Peyer's patch (tissue), 4 donors: ENCODE measurements at places on chromosomes 5 and 9.
A peak's percentile ranks its signal among the peaks of the same experiment; 100 is the strongest.

DNA sequence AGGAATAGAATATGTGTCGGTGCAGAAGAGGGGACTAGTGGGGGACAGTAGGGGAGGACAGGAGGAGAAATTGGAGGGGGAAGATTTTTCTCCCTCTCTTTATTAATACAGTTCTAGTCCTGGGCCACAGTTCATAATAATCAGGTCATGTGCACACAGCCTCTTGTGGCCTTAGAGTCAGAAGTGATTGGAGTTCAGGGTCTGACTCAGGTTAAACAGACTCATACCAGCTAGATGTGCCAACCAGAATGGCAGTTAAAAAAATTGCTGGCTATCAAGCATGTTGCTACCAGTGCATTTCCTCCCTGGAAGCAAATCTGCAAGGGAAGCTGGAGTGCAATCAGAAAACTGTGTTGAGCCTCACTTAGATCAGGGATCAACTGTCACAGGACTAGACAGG lies 132.7 kb upstream of the MAP1B start:
- no peak for DNase-seq

- no peak for DNase-seq
These were observed 2.8 kb downstream of the MAMDC2 start for GRCh38 chr9:70046274-70047070.

DNA sequence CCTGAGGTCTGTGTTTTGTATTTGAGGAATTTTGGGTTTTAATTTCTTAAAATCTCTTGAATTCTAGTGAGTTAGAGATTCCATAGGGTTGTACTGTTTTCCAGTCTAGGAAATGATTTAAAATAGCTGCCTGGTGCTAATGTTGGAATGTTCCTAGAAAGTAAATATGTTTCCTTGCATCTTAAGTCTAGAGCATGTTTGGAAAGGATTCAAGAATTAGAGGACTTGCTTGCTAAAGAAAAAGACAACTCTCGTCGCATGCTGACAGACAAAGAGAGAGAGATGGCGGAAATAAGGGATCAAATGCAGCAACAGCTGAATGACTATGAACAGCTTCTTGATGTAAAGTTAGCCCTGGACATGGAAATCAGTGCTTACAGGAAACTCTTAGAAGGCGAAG lies 41.8 kb downstream of the LMNB1 start:
- DNase-seq = no peak

DNA sequence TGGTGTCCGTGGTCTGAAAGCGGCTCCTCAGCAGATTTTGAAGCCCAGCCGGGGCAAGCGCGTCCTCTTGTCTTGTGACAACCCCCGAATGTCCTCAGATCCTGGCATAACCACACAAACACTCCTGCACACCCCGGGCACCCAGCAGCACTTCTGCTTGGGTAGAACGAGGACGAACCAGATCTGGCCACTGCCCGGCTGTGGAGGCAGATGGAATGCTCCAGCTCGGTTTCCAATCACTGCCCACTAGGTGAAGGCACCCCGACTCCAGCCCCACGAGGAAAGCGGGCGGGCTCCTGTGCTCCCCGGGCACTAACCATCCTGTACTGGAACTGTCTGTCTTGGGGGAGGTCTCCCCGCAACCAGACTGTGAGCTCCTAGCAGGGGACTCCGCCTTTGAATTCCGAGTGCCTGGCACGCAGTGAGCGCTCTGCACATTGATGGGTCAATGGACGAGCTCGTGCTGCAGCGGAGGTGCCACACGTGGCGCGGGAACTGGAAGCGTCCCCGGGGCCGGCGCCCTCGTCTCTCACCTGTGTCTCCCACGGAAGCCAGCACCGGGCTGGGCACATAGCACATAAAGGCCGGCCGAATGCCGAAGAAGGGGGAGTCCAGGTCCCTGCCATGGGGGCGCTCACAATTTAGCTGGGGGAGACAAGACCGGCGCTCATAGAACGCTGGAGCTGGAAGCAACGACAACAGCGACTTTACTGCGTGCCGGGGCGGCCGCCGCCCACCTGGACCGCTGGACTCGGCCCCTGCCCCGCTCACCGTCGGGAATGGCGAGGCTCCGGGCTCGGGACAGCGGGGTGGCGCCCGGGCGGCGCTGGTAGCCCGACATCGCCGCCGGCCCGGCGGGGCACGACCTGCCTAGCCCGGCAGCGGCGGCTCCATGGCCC lies 608 bp downstream of the ENTR1 start:
- DNase-seq = no peak

DNA sequence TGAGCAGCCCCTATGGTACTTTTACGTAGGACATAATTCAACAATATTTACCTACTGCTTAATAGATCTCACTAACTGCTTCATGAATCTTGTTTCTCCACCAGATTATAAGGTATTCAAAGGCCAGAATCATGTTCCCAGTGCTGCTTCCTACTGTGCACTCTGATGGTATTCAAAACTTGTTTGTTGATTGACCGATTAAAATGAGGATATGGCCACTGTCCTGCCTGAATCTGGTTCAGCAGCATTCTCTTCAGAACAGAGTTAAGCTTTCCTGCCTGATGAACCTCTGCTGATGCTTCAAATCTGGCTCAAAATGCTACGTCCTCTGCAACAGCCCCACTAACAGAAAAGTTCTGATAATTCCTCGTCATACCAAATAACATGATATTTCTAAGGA lies 150.7 kb upstream of the ZNF462 start:
- no peak for DNase-seq

- DNase-seq = peak; percentile 82
These were observed 1.1 kb upstream of the G3BP1 start for GRCh38 chr5:151770383-151771258.

- DNase-seq = no peak
These were observed 56.9 kb upstream of the PIP5K1B start for GRCh38 chr9:68648164-68648563.

DNA sequence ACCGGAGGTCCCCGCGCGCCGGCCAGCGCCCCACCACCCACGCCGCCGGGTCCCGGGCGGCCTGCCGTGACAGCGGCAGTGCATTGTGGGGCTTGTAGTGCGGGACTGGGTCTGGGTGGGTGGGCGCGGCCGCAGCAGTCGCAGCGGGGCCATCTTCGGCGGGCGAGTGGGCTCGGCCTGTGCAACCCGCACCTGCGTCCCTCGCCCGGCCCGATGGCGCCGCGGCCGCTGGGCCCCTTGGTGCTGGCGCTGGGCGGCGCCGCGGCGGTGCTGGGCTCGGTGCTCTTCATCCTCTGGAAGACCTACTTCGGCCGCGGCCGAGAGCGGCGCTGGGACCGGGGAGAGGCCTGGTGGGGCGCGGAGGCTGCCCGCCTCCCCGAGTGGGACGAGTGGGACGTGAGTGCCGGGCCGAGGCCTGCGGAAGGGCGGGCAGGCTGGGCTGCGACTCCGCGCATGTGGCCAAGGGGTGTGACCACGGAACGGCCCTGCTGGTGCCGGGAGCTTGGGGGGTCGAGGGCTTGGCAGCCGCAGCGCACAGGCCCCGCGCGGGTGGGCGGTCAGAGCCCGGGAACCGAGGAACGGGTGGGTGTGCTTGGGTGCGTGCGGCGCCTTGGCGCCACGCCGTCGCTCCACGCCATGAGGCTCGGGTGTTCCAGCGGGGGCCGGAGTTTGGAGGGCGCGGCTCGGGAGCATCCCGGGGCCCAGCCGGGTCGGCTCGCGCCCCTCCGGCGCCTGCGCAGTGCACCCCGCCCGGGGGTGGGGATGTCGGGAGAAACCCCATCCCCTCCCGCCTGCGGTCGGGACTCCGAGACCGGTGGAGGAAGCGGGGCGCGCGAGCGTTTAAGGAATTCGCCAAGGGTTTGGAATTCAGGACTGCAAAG lies at the start of gene ARL10:
TSS of gene ARL10 (plus strand) at position 137 of the 881 bp plus-strand sequence. CDS start at position 214, 77 bp downstream.
- peak; percentile 68 for DNase-seq

GRCh38 chr5:176700239-176700847 lies 53.1 kb downstream of the TSPAN17 start:
- DNase-seq = no peak

GRCh38 chr5:85452322-85453025 lies 1067.8 kb upstream of the EDIL3 start:
- DNase-seq = no peak

DNA sequence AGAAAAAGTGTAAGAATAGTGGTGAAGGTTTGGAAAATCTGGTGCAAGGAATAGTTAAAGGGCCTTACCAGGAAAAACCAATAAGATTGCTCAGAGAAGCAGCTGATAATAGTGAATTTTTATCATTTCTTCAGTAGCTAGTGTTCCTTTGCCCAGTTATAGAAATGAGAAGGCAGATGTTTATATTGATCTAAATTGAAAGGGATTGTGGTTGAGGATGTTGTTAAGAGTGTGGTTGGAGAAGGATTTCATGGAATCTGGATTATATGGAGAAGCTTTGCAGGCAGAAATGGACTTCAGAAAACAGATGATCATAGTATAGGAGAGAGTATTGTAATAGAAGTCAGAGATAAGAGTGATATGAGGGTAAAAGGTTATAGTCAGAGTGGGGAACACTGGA lies 102.6 kb downstream of the XRCC4 start:
- DNase-seq = no peak

DNA sequence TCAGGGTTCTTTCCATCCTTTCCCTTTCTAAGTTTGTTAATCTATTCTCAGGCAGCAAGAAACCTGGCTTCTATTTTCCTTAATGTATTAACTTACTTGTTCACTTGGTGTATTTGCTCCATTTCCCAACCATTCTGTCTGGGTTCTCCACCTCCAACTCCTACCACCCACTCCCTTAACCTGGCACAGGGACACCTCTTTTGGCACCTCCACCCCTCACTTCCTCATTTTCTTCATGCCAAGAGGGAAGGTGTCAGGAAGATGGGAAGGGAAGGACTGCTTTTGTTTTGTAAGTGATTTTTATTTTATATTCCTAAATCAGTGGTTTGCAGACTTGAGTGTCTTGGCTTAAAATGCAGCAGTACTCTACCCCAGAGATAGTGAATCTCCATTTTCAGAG lies 166.1 kb downstream of the TRIO start:
- DNase-seq = no peak

GRCh38 chr5:43121913-43122484 lies 1.3 kb downstream of the ZNF131 start:
- DNase-seq = peak; percentile 53

DNA sequence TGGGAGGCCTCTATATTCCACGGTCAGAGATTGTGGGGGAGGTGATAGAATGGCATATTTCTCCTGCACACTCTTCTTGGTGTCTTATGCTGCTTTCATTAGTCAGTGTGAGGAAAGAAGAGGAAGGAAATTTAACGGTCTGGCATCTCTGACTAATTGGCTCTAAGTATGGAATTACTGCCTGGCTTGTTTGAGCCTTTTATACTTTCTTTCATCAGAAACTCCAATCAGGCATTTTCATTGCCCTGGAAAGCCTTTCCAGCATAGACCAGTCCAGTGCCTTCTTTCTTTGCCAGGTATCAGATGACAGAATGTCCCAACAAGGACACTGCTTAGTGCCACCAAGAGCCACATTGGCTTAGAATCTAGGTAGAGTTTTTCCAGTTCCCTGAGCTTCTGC lies 30.2 kb downstream of the CYSTM1 start:
- no peak for DNase-seq

DNA sequence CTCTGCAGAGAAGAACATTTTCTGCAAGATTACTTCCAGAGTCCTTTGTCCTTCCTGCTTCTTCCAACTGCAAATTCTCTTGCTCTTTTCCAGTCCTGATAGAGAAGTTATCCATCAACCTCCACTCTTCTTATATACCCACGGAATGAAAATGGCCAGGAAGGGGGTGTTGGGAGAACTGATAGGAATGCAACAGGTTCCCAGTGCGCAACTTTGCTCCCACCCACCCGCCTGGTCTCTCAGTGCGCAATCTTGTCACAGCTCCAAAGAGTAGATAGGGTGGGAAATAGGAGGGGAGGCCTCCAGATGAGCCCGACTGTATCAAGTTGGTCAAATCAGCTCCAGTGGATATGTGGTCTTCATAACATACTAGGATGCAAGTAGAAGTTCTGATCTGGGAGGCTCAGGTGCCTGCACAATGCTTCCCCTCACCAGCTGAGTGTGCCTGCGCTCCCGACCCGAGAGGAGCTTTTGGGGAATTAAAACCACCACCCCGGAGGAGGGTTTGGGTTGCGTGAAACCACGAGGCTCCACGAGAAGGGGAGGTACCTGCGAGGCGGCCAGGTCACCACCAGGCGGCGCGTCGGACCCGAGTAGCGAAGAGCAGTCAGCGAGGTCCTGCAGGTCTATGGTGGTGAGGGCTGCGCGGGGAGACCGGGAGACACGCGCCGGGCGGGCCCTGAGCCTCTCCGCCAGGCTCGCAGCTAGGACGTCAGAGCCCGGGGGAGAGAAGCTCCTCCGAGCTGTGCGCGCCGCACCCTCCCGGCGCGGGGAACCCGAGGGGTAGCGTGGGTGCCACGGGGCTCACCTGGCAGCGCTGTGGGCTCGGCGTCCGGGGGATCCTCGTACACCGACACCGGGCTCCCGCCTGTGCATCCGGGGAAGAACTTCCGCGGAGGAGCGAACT lies 835 bp downstream of the MCIDAS start:
- peak; percentile 61 for DNase-seq

- no peak for DNase-seq
These were observed 92.6 kb downstream of the OR2K2 start for GRCh38 chr9:111237447-111237846.

DNA sequence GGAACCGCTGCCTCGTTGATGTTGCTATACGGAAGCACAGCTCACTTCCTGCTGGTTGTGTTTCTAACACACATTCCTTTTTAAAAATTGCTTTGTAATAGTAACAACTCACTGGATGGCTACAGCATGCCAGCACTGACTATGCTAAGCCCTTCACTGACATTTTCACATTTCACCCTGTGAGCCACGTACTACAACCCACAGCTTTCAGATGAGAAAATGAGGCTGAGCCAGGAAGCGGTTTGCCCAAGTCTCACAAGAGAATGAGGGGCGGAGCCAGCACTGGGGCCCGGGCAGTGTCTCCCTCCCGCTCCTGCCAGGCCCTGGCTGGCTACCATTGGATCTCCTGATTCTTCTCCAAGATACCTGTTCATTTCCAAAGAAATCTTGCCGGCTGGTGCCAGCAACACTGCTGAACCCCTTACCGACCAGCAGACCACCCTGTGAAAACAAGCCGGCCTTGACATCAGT lies 38.3 kb downstream of the FAM78A start:
- DNase-seq = peak; percentile 91

GRCh38 chr9:35828716-35829083 lies at the start of gene FAM221B:
FAM221B (minus strand) TSS chr9:35828732; CDS start chr9:35826161, 2,571 bp downstream.
- peak; percentile 66 for DNase-seq

DNA sequence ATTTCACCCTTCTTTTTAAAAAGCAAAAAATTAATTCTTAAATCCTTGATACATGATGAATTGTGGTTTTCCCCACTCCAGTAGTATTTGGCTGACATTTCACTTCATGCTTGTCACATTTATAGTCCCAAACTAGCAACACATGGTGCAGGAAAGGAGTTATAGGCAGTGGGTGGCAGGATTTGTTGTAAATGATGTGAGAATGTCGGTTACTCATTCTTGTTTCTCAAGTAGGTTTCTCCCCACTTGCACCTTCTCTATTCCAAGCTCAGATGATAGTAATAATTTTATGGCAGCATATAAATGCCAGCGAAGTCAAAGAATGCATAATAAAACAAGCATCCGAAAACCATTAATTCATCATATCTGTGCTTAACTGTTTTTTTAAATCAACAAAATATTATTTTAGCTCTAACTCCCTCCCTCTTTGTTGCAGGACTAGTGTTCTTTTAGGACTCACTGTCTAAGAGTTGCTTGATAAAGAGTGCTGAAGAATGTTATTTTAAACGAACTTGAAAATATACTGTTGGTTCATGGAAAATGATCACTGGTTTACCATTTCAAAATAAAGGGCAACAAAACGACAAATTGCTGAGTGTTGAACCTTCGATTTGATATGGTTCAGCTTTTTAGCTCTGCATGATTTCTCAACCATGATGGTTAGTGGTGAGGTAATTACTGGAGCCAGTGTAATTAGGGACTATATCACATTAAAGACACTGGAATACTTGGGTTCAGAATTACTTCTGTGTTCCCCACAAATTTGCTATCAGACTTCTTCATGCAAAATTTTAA lies 88.1 kb upstream of the ADAMTSL1 start:
- no peak for DNase-seq
